ENCODE measurements at places on chromosomes 5 and 9.

- H3K27ac ChIP-seq, result no peak overlapping the region
- no peaks in the 10 kb centered on the region for H3K27me3 ChIP-seq
- H3K4me3 ChIP-seq, result no peak overlapping the region
- no peak for DNase-seq
- no peaks in the 10 kb centered on the region for H3K4me1 ChIP-seq
Measured at GRCh38 chr9:126448865-126449577, 122.4 kb downstream of the MVB12B start.

GRCh38 chr5:131579917-131580671 lies 54.9 kb downstream of the RAPGEF6 start:
- H3K27me3 ChIP-seq, result no peaks in the 10 kb centered on the region
- H3K4me3 ChIP-seq, result no peak overlapping the region
- H3K4me1 ChIP-seq, result no peaks in the 10 kb centered on the region
- no peak for DNase-seq
- no peak overlapping the region for H3K27ac ChIP-seq

DNA sequence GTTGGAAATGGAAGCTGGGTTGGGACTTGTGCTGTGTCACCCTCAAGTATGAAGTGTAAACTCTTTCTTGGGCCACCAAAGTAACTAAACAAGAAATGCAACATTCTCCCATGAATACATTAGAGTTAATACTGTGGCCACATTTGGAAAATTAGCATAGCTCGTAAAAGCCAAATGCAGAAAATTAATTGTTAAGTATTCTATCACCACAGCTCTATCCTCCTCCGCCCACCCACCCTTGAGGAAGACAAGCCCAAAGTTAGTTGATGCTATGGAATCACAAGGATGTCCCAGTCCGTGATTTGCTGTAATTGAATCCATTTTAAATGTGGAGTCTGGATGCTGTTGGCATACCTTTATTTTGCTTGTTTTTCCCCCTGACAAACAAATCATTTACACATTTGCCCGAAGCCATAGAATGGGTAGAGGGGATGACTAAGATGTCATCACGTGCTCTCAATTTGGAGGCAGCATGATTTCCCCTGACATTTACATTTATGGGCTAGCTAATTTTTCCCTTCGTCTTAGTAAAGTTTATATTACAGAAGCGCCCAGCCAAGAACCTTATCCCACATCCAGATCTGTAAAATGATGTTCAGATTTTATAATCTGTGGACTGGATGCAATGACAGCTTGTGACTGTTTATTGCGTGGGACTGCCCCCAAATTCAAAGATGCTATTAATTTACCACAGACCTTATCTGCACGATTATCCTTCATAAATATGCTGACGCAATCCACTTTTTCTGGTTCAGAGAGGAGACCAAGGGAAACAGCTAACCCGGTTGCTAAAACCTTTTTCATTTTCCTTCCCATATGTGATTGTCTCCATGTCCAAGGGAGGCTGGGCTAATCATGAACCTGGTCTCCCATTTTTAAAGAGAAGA lies 3.7 kb downstream of the MSX2 start:
- DNase-seq, result no peak
- H3K36me3 ChIP-seq, result no peaks in the 10 kb centered on the region
- H3K4me1 ChIP-seq, result no peaks in the 10 kb centered on the region
- H3K4me3 ChIP-seq, result no peak overlapping the region
- H3K27me3 ChIP-seq, result peaks cover 3% of the 10 kb centered on the region
- H3K27ac ChIP-seq, result no peak overlapping the region

DNA sequence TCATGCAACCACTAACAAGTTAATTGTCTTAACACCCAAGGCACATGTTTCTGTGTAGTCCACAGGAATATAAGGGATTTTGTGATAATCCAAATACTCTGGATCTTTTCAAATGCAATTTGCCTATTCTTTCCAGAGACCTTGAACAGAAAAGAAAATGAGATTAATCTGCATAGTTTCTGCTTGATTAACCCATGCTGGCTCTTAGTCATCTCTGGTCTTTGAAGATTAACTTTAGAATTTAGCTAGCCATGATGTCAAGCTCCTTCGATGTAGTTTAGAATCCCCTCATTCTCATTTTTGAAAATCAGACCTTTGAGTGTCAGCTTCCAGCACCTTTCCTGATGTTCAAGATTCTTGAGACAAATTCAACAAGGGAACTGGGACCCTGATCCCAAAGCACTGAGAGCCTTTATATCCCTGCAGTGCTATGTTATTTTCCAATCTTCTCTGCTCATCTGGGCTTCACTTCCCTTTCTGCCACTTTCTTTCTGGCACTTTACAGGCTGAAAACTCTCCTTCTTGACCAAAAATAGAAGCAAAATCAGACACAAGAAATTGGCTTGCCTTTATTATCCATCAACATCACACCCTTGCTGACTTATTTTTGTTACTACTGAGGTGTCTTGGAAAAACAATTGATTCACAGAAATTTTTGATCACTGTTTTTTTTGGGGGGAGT lies 155.5 kb downstream of the PALM2AKAP2 start:
- H3K27me3 ChIP-seq, result no peaks in the 10 kb centered on the region
- no peaks in the 10 kb centered on the region for H3K4me1 ChIP-seq
- no peaks in the 10 kb centered on the region for H3K36me3 ChIP-seq
- H3K4me3 ChIP-seq, result no peak overlapping the region

- no peak overlapping the region for H3K27ac ChIP-seq
- no peak overlapping the region for H3K4me3 ChIP-seq
- H3K27me3 ChIP-seq, result no peaks in the 10 kb centered on the region
- no peaks in the 10 kb centered on the region for H3K36me3 ChIP-seq
- no peaks in the 10 kb centered on the region for H3K4me1 ChIP-seq
Measured at GRCh38 chr9:93422977-93423616, 28.4 kb upstream of the FAM120A start.

DNA sequence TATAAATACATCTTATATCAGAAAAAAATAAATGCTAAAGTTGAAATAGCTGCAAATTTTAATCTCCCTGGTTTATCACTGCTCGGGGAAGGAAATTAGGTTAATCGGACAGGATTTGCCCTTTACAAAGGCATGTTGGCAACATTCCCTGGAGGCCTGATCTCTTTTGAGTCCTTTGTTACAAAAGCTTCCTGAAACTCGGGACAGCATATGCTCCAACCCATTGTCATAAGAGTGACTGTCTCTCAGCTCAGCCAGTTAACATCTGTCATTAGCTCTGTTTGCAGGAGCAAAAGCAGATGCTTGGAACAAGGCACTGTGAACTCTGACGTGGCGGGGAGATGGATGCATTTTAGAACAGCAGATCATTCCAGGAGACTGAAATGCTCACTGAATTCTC lies 80.6 kb downstream of the MYO10 start:
- H3K4me1 ChIP-seq, result peaks cover 37% of the 10 kb centered on the region
- peak; percentile 71 for DNase-seq
- H3K27ac ChIP-seq, result peak overlapping the region; percentile 43
- H3K36me3 ChIP-seq, result peaks cover 18% of the 10 kb centered on the region
- no peak overlapping the region for H3K4me3 ChIP-seq
- H3K27me3 ChIP-seq, result no peaks in the 10 kb centered on the region

DNA sequence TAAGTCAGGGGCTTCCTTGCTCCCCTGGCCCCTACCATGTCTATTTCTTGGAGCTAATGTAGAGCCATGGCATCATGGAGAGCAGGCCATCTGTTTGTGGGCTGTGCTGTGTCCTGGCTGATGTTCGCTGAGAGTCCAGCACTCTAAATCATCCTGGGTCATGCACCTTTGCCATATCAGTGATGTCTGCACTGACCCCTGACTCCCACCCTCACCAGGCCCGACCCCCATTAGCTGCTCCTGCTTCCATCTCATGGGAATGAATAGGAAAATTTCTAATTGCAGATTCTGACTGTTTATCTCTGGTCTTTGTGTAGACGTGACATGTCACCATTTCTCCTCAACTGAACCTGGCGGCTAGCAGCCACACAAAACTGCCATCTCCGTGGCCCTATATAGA lies 236.9 kb downstream of the NSG2 start:
- H3K4me3 ChIP-seq, result no peak overlapping the region
- no peak overlapping the region for H3K27ac ChIP-seq
- no peaks in the 10 kb centered on the region for H3K36me3 ChIP-seq
- H3K4me1 ChIP-seq, result no peaks in the 10 kb centered on the region
- no peak for DNase-seq
- H3K27me3 ChIP-seq, result no peaks in the 10 kb centered on the region

DNA sequence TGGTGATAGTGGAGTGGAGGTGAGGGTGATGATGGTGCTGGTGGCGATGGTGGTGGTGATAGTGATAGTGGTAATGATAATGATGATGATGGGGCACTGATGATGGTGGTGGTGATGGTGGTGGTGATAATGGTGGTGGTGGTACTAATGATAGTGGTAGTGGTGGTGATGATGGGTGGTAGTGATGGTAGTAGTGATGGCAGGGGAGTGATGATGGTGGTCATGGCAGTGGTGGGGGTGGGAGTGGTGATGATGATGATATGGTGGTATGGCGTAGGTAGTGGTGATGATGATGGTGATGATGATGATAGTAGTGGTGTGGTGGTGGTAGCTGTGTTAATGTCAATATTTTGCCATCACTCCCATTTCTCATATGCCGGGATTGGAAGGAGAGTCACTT lies 44.5 kb upstream of the ORM1 start:
- peak overlapping the region; percentile 51 for H3K27ac ChIP-seq
- no peak overlapping the region for H3K4me3 ChIP-seq
- no peak for DNase-seq
- H3K36me3 ChIP-seq, result no peaks in the 10 kb centered on the region

GRCh38 chr9:129549684-129550083 lies 71.2 kb downstream of the C9orf50 start:
- H3K4me1 ChIP-seq, result peaks cover 9% of the 10 kb centered on the region
- DNase-seq, result peak; percentile 87
- no peaks in the 10 kb centered on the region for H3K27me3 ChIP-seq
- H3K27ac ChIP-seq, result no peak overlapping the region

DNA sequence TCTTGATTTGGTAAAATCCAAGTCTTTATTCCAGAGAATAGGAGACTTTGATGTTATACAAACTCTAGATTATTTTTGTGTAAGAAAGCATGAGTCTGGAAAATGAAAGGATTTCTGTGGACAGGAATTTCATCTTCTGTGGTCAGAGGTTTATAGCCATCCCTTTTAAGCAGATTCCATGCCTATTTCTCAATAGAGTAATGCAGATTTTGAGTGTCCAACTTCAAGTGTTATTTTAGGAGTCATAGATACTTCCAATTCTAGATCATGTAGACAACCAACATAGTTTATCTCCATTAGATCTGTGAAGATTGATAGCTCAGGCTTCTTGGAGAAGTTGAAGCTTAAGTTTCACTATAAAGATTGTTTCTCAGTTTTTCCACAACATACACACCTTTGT lies 379.7 kb downstream of the PSAT1 start:
- no peaks in the 10 kb centered on the region for H3K36me3 ChIP-seq
- no peaks in the 10 kb centered on the region for H3K4me1 ChIP-seq
- H3K4me3 ChIP-seq, result no peak overlapping the region

DNA sequence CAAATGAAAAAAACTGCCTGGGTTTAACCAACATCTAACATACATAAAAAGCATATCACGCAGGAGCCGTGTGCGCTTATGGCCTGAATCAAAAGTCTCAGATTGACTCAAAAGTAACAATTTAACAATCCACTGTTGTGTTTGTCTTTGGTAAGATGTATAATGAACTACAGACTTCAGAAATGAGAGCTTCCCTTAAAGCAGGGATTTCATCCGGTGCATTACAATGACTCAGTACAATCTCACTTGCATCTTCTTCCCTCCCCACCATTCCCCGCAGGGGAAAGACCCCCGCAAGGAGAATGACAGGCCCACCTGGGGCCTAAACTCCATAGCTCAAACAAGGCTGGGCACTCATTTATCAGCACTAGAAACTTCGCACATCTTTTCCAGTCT lies 1.4 kb downstream of the ZFR start:
- H3K27me3 ChIP-seq, result no peaks in the 10 kb centered on the region
- H3K4me1 ChIP-seq, result peaks cover 14% of the 10 kb centered on the region
- H3K4me3 ChIP-seq, result peak overlapping the region; percentile 86
- peak overlapping the region; percentile 89 for H3K27ac ChIP-seq
- DNase-seq, result peak; percentile 17

GRCh38 chr9:3526997-3527940 lies 1.5 kb upstream of the RFX3 start:
- peaks cover 18% of the 10 kb centered on the region for H3K36me3 ChIP-seq
- H3K4me3 ChIP-seq, result peak overlapping the region; percentile 79
- peaks cover 17% of the 10 kb centered on the region for H3K4me1 ChIP-seq

- H3K27ac ChIP-seq, result no peak overlapping the region
- DNase-seq, result no peak
- H3K4me1 ChIP-seq, result no peaks in the 10 kb centered on the region
- H3K4me3 ChIP-seq, result no peak overlapping the region
Measured at GRCh38 chr5:174872271-174872670, 147.9 kb downstream of the MSX2 start.

DNA sequence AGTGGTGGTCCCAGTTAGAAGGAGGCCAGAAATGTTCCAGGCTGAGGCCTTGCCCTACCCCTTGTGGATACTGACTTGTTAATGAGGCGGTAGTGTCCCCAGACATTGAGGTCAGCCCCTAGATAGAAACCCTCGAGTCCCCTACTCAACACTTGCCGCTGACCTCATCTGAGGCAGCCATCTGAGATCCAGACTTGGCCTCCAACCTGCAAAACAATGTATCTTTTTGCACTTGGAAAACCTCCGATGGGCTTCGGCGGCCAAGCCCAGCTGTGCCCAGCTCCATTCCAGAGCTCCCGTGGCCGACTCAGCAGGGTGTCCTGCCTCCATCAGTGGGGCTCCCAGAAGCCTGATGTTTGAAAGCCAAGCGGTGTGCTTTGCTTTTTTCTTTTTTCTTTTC lies 122.1 kb downstream of the WNK2 start:
- H3K27ac ChIP-seq, result no peak overlapping the region
- no peak overlapping the region for H3K4me3 ChIP-seq

DNA sequence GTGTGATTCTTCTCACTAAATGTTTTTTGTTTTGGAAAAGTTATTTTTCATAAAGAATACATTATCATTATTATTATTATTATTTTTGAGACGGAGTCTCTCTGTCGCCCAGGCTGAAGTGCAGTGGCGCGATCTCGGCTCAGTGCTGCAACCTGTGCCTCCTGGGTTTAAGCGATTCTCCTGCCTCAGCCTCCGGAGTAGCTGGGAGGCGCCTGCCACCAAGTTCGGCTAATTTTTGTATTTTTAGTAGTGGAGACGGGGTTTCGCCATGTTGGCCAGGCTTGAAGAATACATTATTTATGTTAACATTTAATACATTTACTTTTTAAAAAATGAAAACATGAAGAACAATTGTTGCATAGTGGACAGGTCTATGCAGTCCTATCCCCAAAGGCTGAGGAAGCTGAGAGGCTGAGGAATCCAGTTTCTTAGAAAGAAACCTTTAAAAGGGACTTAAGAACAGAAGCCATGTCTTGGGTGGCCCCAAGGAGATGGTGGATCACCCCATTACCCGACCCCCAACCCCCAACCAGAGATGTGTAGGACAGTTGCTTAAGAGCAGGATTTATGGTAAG lies 2.0 kb downstream of the TMEM38B start:
- DNase-seq, result no peak
- peaks cover 5% of the 10 kb centered on the region for H3K27me3 ChIP-seq
- no peak overlapping the region for H3K27ac ChIP-seq

DNA sequence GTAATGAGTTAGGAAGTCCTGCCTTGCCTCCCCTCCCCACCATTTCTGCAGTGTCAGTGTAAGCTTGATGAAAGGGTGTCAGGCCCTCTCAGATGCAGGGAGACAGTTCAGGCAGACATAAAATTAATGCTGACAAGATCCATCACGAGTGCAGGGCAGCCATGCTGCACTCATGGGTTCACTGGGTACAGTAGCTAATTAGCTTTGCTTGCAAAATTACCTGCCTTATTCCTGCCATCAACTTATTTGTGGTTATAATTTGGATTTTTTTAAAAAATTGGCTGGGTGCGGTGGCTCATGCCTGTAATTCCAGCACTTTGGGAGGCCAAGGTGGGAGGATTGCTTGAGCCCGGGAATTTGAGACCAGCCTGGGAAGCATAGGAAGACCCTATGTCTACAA lies 17.9 kb downstream of the GALNT12 start:
- H3K4me3 ChIP-seq, result no peak overlapping the region
- no peaks in the 10 kb centered on the region for H3K27me3 ChIP-seq
- H3K27ac ChIP-seq, result no peak overlapping the region
- H3K36me3 ChIP-seq, result no peaks in the 10 kb centered on the region
- no peaks in the 10 kb centered on the region for H3K4me1 ChIP-seq
